Inflammatory macrophage (primary cell): ENCODE measurements at places on chromosomes 6 and 20.

DNA sequence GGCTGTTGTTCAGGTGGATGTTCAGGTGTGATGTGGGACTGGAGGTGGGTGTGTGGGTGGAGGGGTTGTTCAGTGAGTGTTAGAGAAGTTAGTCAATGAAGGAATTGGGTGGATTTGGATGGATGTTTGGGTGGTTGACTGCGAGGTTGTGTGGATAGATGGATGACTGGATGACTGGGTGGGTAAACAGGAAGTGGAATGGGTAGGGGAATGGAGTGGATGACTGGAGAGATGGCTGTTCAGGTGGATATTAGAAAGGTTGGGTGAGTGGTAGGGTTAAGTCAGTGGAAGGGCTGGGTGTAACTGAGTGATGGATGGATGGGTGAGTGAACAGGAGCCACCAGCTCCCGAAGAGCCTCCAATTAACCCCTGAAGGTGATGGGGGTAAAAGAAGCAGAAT, 27.9 kb downstream of the JPH2 start:
- DNase-seq, result no peak

DNA sequence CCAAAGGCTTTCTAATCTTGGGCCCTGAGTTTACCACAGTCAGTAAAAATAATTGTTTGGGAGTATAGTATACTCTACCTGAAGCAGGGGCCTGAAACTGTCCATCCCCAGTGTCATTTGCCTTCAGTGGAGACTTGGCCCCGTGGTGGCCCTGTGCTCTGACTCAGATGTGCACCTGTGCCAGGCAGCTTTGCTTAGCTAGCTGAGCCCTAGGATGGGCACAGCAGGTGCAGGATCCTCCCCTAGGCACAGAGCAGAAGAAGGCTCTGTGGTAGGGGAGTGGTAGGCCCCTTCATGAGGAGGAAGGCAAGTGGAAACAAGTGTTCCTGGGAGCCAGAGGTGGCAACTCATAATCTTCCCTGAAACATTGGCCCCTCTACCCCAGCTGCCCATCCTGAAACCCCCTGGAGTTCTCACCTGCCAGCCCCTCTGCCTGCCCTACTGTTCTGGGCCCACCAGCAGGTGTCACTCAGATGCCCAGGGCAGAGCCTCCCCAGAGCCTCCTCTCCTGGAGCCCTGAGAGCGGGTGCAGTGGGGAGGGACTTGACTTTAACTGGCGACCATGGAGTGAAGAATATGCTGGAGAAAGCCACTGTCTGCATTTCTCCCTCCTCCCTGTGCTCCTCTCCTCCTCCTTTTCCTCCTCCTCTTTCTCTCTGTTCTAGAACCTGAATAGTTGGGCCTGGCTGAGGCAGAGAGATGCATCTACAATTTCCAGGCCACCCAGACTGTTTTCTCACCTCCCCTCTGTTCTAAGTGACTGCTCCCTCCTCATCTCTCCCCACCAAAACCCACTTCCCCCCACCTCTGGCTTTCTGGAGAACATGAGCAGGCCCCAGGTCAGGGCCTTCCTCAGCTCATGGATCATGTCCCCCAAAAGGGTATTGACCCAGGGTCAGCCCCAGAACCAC, 2.9 kb downstream of the CPNE5 start:
- DNase-seq, result no peak

- no peak for DNase-seq
Measured at GRCh38 chr6:122677406-122677805, 67.2 kb downstream of the PKIB start.

DNA sequence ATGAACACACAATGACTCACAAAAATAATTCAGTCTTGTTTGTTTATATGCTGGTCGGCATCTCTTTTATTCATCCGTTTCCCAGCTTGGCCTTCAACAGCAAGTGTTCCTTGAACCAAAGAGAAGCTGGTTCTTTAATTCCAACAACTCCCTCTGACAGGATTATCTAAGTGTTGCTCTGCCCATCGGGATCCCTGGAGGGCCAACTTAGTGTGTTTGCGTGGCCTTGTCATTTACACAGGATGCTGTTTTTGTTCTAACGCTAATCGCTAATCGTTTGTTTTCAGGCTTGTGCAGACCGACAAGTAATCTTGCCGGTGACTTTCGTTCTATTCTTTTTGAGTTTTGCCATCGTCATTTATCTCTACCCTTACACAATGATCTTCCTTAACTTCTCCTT, 267.4 kb upstream of the EXOC2 start:
- no peak for DNase-seq

GRCh38 chr6:43021270-43022047, at the start of gene RRP36:
RRP36 (plus strand) TSS chr6:43021623; CDS start chr6:43021655, 32 bp downstream.
- peak; percentile 81 for DNase-seq

DNA sequence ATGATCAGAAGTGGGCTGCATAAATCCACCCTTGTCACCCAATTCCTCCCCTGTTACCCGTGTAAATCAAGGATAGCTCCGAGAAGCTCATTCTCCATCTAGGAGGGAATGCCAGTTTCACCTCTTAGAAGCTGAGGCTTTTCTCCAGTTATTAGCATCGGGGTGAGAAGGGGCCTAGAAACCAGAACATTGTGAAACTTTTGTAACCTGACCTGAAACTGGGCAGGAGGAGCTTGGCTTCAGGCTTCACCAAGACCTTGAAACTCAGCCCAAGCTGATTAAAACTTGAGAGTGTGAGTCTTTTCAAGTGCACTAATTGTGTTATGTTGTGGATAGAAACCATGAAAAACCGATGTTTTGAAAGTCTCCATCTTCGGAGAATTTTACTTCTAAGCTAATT, 103.1 kb downstream of the BMP2 start:
- DNase-seq, result no peak

DNA sequence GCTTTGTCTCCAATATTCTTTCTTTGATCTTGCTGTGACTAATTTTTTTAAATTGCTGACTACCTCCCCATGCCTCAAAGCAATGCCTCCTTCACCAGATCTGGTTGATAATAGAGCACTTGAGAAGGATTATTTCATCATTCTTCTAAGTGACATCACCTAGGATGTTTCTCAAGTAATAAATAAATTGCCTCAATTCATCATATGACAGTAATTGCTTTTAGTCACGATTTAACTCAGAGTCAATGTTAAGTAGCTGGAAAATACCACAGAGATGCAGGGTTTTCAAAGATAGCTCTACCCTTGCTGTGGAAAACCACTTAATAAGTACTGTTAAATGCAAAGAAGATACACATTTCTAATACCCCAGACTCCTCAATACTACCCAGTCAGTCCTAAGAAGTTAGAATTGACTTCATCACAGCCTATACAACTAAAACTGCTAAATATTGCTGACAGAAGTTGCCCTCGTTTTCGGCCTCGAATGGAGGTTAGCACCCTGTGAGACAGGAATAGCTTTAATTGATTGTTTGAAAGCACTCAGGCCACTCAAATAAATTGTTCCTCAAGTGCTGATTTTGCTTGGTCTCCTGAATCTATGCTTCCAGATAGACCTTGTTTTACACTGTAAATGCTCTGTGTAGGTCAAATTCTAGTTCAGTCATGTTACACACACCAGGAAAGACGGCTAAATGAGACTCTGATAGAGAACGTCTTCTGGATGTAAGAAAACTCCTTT, 640.6 kb upstream of the CHD6 start:
- no peak for DNase-seq
